Activated T-cell treated with anti-CD3 and anti-CD28 coated beads, Interleukin-2, amount 50 U/mL, for 4 hours (primary cell): ENCODE measurements at places on chromosomes 2 and 18. TPM values are rescaled to one million over a fixed set of nuclear protein-coding genes. Genes with fewer than 3 reads are reported as not detected.

Gene LAMA1
- total RNA-seq, result 0.05 TPM

Gene SLC16A14
- 0.43 TPM for total RNA-seq

Gene NAT8
- not detected for total RNA-seq

Gene RAMP1
- 0.43 TPM for total RNA-seq

Gene MYL1
- total RNA-seq, result not detected

Gene ADCYAP1
- total RNA-seq, result not detected

Gene DAW1
- not detected for total RNA-seq

Gene ABHD1
- not detected for total RNA-seq

Gene HOXD10
- not detected for total RNA-seq

DNA sequence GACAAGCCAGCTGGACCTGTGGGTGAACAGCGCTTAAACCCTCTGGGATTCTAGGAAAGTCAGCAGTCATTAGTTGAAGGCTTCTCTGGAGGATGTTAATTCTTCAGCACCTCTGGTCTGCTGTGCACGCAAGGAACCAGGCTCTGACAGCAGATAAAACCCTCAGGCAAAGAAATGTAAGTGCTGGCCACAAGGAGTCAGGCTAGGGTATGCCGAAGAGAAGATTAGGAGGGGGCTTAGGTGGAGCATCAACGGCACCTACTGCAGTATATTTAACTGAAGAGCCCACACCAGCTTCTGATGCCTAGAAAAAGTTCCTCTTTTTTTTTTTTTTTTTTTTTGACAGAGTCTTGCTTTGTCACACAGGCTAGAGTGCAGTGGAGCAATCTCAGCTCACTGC, 304.2 kb upstream of the MC4R start:
- DNase-seq, result no peak

GRCh38 chr18:10111944-10112343, 198.1 kb downstream of the VAPA start:
- no peak for DNase-seq

GRCh38 chr18:68177807-68178702, 536.9 kb downstream of the TMX3 start:
- DNase-seq, result no peak

GRCh38 chr2:16258350-16258749, 318.0 kb downstream of the MYCN start:
- no peak for DNase-seq

GRCh38 chr2:16774091-16774490, 108.5 kb upstream of the CYRIA start:
- no peak for DNase-seq

- DNase-seq, result no peak
Measured at GRCh38 chr2:38068234-38068633, 7.7 kb downstream of the CYP1B1 start.

DNA sequence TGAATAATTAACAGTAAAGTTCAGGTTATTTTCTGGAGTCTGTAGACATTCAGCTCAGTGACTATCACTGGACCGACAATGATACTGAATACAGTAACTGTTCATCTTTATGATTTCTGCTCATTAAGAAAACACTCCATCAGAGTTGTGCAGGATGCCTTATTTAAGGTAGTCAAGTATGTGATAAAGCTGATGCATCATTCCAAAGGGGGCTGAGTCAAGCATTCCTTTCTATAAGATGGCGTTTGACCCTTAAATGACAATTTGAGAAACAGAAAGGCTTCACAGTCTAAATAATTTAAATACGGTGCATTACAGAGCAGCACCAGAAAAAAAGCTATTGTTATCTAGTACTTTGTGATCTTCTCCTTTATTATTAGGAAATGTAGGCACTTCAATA, 131.1 kb downstream of the CDH2 start:
- no peak for DNase-seq

DNA sequence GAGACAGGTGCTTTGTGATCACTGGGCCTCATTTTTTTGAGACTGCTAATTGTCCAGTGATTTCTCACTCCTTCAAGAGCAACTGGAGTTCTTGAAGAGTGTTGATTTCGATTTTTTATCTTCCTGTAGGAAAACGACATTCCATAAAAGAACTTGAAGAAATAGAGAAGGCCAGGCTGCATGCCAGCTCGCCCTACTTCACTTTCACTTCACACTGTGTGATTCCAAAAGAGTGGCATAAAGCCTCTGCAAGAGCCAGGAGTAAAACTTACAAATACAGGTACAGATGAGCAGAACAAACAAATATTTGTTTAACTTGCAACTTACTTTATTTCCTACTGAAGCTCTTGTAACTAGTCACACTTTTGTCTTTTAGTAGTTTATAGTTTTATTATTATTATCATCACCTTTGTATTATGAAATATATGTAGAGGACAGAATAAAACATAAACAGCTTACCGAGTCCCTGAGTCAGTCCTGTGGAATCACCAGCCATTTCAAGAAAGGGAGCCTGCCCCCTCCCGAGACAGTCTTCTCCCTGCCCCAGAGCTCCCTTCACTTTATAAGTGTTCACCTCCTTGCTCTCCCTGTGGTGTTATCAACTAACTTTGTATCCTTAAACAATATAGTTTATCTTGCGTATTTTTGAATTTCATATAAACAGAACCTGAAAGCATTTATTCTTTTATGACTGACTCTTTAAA, 8.7 kb downstream of the FAM228A start:
- no peak for DNase-seq

DNA sequence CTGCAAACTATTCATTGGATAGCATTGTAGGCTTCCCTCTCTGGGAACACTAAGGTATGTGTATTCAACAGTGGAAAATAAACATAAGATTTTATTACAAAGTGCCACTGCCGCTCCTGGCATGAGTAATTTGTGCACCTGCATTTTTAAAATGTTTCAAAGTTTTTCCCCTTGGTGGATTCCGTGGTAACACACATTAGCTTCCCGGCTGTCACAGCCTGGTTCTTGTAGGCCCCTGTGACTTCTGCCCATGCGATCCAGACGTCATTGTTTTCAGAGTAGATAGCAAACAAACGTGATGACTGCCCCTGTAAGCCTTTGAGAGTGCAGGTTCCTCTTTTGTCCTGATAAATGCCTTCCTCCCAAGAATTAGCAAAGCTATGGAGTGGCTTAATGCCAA, 421.0 kb downstream of the ZNF521 start:
- no peak for DNase-seq

DNA sequence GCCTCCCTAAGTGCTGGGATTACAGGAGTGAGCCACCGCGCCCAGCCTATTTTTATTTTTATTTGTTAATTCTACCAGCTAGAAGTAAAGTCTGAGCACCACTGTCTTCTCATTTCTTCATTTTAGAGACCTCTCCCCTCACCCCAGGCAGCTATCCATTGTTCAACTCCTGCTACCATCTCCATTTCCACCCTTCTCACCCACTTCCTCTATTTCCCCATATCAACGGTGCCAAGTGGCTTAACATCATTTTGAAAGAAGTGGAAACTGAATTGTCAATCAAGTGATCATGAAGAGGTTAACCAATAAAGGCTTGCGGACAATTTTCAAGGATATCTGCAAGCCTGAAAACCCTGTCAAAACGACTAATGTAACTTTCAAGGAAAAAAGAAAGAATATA, 323.1 kb downstream of the NBAS start:
- no peak for DNase-seq

DNA sequence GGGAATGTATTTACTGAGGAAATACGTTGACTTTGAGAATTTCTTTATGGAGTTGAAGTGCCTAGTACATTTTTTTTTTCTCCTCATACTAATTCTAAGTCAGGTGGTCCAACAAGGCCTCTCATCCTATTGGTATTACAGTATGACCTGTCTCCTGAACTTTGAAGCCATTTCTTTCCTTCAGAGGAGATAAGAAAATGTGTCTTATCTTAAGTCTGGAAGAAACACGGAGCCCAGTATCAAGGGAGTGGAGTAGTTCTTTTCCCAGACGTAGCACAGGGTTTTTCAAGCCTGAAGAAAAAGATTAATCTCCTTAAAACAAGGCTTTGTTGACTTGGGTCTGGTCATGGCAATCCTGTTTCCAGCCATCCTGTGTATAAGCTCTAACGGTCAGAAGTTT, 11.6 kb upstream of the CPS1 start:
- DNase-seq, result no peak

GRCh38 chr2:48532824-48533223, 2.9 kb downstream of the STON1 start:
- no peak for DNase-seq

DNA sequence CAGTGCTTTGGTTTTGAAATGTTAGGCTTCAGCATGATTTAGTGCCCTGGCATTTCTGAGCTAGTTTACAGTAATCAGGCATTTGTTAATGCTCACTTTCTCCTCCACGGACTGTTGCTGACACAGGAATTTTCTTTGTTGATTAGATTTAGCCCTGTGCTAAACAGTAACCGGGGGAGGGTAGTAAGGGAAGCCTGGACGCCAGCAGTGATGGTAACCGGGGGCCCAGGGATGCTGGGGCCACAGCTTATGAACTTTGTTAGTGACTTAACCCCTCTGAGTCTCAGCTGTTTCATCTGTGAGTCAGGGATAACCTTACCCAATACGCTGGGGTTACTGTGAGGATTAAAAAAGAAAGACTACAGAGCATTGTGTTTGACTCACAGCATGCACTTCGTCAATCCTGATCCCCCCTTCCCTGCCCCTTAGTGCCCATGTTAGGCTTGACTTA, 33.5 kb downstream of the KLHL29 start:
- no peak for DNase-seq

- no peak for DNase-seq
Measured at GRCh38 chr2:224869601-224870233, 153.6 kb upstream of the CCDC195 start.

DNA sequence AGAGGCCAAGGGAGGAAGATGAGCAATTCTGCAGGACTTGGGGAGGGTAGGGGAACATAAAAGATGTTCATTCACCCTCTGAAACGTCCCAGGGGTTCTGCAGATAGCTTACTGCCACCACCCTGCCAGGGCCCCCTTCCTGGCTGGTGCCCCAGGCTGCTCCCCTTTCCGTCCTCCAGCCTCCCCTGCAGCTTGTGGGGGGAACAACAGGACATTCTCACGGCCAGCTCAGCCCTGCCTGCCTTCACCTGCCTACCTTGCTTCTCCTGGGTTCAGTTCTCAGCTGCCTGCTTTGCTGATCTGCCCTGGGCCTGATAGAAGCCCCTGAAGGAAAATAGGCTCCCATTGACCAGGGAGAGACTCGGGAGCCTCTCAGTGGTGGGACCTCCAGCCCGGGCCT, 251.1 kb downstream of the CELF4 start:
- DNase-seq, result no peak

- DNase-seq, result no peak
Measured at GRCh38 chr18:10023853-10024570, 110.2 kb downstream of the VAPA start.

- no peak for DNase-seq
Measured at GRCh38 chr2:29816651-29817050, 104.7 kb downstream of the ALK start.

GRCh38 chr2:42169874-42170521, 845 bp downstream of the EML4 start:
- no peak for DNase-seq

DNA sequence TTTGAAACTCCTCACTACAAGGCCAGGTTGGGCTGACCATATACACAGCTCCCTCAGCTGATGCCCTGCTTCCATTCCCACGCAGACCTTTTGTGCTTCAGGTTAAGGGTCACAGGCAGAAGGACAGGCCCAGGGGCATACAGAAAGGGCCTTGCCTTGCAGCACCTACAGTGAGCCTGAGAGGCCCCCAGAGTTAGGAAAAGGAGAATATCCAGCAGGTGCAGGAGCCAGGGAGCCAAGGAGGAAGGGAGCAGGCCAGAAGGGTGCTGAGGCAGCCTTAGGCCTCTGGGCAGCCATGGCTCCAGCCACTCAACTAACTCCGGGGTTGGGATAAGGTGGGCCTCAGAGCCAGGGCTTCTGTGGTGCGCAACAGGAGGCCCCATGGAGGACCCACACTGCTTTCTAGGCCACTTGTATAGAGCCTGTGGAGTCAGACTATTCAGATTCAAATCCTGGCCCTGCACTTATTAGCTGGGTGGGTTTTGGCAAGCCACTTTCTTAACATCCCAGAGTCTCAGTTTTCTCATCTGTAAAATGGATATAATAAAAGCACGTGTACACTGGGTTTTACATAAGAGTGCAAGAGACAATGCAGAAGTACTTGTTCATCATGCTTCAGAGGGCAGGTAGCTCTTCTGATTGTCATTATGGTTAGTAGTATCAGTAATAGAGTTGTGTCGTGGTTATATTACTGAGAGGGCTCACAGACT, 214.6 kb upstream of the HAAO start:
- DNase-seq, result no peak

DNA sequence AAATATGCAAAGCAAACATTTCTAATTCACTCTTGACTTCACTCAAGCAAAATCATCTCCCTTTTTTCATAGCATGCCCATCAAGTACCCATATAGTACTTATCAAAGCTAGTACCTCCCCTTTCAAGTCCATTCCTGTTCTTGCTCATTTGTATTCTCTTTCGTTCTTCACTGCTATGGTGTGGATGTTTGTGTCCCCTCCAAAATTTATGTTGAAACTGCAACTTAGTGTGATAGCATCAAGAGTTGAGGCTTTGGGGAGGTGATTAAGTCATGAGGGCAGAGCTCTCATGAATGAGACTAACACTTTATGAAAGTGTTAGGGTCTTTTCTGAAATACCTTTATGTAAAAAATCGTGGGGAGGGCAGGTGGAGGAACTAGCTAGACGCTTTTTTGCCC, 52.9 kb downstream of the RNU4ATAC start:
- DNase-seq, result no peak
